ENCODE measurements at places on chromosomes 12 and 14.

GRCh38 chr14:91059576-91060350 is 678 bp downstream of the RPS6KA5 start:
- no peak for DNase-seq

GRCh38 chr12:132502149-132502881 is 12.4 kb downstream of the FBRSL1 start:
- no peak for DNase-seq

DNA sequence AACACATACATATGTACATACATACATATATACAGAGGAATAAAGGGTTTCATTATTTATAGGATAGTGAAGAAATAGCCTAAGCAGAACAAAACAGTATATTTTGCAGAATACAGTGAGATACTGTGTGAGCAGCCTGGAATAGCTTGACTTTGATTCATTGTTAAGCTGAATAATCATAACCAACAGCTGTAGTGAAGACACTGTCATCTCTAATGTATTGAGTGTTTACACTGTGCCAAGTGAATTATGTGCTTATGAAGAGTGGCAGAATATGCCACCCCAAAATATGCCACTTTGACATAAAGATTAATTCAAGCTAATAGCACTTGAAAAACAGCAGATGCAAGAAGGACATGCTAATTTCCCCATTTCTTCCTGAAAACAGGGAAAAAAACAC is 48.2 kb upstream of the LRFN5 start:
- DNase-seq, result no peak

DNA sequence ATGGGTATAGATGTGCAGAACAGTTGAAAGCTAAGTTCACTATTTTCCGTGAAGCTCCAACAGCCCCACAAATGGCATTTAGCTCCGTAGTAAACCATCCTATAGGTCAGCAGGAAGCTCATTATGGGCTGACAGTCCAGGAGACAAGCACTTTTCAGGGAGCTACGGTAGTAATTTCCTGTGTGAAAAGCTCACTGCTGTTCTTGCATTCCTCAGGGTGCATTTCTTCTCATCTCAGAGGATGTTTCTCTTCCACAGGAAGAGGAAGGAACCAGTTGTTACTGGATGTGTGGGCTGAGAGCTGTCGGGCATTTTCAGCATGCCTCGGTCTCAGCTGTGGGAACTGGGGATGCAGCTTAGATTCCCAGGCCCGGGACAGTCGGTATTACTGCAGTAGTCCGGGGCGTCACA is 72.8 kb downstream of the GALNT4 start:
- DNase-seq, result no peak

- DNase-seq, result no peak
Observed at GRCh38 chr14:24935796-24936195, 114.2 kb downstream of the STXBP6 start.

DNA sequence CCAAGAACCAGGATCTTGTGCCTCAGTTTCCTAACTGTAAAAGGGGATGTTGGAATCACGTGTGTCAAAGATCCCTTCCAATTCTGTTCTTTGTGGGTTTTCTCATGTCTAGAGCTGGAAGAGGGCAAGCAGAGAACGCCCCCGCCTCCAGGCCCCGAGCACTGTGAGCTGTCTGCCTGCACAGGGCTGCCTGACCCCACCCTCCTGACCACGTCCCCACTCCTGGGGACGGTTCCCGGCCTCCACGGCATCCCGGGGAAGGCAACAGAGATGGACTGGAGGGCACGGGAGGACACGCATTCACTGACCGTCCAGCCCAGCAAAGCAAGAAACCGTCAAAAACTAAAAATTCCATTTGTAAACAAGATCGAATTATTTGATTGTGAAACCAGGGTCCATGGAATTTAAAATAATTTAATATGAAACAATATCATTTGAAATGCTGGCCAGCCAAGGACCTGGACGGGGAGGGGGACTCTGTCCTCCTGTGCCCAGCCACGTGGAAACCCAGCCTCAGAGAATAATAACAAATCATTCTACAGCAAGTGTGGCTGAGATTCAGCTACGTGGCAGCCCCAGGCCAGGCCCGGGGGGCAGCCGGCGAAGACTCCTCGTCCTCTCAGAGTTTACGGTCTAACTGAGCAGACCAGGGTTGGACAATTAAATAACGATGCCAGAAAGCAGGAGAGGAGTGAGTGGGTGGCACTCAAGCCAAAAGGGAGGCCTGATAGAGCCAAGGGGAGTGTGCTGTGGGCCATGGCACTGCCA is 87.3 kb upstream of the DIO3 start:
- DNase-seq, result no peak

DNA sequence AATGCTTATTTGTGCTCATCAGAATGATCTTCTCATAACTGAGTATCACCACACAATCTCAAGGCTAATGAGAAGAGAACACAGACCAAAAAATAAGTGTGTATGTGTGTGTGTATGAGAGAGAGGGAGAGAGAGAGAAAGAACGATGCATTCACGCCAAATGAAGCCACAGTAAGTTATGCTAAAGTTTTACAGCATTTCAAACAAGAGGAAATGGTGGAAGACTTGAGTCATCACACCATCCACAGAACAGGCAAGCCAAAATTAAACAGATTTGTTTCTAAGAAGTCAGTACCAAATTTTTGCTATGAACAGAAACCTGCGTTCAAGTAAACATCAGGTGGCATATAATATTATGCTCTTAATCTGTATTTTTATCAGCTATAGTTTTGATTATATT is 141.2 kb downstream of the MED13L start:
- DNase-seq, result no peak

All from midbrain (tissue), 1 donor.